ENCODE measurements at places on chromosomes 1 and 21.

DNA sequence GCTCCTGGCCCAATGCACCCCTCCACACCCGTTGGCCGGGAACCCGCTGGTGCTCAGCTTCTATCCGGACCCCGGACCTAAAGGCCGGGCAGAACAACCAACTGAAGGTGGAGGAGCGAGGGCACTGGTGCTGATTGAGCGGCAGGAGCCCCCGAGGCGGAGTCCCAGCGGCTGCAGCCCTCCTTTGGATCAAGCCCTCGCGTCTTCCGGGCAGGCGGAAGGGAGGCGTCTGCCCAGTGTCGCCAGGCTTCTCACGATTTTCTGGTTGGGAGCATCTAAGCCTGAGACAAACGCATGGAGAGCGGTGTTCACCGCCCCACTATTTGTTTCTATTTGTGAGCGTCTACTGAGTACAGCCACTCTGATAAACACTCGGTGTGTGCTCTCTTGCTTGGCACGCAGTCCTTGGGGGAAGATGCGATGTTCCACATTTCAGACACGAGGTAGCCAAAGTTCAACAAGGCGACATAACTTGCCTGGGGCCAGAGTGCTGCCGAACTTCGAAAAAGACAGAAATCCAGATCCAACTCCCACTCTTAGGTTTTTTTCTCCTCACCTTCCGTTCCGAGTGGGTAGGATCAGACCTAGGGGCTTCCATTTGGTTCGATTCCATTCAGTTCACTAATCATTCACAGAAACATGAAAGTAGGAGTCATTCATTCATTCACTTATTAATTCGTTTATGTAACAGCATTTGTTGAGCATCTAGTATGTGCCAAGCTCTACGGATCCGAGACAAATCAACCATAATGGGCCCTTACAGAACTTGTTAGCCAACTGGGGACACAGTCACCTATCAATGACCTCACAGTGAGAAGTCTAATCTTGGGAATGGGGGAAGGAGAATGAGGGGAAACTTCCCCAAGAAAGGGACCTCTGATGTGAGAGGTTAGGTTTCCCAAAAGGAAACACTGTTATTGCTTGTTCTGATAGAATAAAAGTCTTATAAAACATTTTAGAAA, 4.9 kb upstream of the DMRTA2 start:
- no peak for DNase-seq

DNA sequence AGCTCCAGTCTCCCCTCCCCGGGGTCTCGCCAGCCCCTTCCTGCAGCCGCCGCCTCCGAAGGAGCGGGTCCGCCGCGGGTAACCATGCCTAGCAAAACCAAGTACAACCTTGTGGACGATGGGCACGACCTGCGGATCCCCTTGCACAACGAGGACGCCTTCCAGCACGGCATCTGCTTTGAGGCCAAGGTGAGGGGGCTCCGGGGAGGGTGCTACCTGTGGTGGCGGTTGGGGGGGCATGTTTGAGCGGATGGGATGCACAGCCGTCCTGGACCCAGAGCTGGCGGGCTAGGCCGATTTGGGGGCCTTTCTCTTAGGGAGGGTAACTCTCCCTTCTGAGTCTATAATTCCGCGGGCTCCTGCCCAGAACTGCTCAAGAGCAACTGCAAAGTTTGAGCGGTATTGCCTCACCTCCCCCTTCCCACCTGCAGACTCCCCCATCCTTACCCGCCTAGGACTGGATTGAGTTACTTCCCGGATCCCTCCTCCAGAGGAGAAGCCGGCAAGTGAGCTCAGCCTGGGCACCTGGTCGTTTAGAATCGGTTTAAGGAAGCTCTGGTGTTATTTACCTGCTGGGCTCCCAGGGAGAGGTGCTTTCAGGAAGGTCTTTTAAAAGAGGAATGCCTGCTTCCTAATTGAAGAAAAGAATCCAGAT, 730 bp downstream of the NOS1AP start:
- DNase-seq = peak; percentile 48

DNA sequence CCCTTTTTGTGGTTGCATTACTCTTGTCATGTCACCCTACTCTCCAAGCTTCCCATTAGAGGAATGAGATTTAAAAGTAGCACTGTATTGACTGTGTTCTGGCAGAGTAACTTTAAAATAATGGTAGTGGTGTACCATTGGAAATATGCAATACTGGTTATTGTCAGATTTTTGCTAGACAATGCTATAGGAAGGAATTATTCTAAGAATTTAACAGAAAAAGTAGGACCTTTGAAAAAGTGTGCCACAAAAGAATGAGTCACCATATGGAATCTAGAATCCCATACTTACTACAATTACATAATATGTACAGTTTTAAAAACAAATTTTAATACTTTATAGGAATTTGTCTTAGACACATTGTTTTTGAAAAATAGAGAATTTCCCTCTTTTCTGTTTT, 13.8 kb downstream of the MIER1 start:
- no peak for DNase-seq

DNA sequence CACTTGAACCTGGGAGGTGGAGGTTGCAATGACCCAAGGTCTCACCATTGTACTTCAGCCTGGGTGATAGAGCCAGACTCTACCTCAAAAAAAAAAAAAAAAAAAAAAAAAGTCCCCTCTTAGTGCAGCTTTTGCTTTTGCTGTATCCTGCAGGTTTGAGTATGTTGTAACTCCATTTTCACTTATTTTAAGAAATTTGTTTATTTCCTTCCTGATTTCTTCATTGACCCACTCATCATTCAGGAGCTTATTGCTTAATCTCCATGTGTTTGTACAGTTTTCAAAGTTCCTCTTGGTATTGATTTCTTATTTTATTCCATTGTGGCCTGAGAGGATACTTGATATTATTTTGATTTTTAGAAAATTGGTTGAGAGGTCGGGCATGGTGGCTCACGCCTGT, 50.9 kb upstream of the AK4 start:
- no peak for DNase-seq

- DNase-seq = peak; percentile 90
Measured at GRCh38 chr1:25858906-25859789, at the start of gene AUNIP. Gene AUNIP (minus strand): TSS chr1:25859457. CDS start chr1:25859357, 100 bp downstream.

GRCh38 chr1:172967936-172968335, 82.8 kb downstream of the TNFSF18 start:
- no peak for DNase-seq

GRCh38 chr1:235976490-235976889, 88.4 kb downstream of the NID1 start:
- no peak for DNase-seq

- DNase-seq = no peak
Measured at GRCh38 chr1:108841703-108842102, 15.2 kb downstream of the AKNAD1 start.

- peak; percentile 53 for DNase-seq
Measured at GRCh38 chr1:200075938-200076546, 48.5 kb downstream of the NR5A2 start.

DNA sequence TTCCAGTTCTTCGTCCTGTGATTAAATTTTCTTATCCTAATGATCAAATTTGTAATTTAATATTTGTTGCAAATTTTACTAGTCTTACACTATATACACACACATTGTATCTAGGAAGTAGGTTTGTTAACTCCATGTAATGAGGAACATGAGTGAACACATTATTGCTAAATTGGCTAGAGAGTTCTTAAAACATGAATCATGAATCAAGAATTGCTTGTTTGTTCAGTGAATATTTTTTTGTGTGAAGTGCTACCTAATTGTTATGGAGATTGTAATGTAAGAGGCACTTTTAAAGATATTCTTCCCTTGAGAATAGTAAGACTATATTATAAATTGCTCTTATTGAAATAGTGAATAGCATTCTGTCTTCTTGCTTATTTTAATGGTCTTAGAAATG, 4.6 kb downstream of the GPSM2 start:
- peak; percentile 45 for DNase-seq

GRCh38 chr1:230340526-230341161, 85.5 kb downstream of the PGBD5 start:
- DNase-seq = no peak

DNA sequence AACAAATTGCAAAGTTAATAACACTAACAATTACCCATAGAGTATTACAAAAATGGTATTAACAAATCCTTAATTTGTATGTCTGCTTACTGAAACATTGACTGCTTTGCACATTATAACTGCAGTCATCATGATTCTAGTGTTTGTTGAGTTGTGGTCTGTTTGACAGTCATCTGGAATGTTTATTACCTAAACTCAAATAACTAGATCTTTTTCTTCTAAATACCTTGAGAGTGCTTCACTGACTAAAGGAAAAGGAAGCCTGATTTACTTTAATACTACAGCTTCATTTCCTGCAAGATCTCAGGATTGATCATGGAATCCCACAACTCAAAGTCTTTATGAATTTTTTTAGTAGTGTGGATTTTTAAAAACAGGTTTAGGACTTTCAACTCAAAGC, 70.0 kb downstream of the HMCN1 start:
- peak; percentile 60 for DNase-seq

- no peak for DNase-seq
Measured at GRCh38 chr1:224287714-224288113, 42.3 kb downstream of the NVL start.

DNA sequence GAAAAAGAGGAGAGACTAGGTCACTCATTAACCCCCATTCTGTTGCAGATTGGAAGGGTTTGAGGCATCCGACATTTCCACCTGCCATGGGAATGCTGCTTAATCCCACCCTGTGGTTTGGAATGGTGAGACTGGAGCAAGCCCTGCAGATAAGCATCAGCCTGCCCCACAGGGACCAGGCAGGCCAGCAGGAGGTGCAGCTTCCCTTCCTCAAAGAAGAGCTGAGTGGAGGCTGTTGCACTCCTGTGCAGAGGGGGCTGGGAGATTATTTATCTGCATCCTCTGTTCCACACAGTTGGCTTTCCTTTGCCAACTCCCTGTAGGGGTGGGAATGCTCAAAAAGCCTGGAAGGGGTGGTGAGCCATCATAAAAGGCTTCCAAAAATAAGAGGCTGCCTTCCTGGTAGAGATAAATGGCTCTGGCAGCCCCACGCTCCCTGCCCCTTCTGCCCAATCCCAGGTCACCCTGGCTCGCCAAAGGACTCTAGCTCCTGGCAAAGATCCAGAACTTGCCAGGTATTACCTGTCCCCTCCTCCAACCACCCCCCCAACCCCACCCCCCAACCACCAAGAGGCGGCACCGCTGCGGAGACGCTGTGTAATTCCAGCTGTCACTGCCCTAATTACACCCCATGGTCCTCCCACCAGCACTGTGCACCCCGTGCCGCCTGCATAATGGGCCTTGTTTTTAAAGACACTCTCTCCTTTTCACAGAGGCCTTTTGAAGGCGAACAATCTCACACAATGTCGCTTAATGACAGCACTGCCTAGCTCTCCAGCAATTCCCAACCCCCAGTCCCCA, 83.0 kb upstream of the ZC3H12A start:
- DNase-seq = no peak

GRCh38 chr1:15802234-15802965, 5.0 kb downstream of the UQCRHL start:
- peak; percentile 47 for DNase-seq

GRCh38 chr1:156586892-156587477, 4.6 kb upstream of the NAXE start:
- no peak for DNase-seq

- no peak for DNase-seq
Measured at GRCh38 chr1:84133479-84133878, 10.6 kb upstream of the PRKACB start.

DNA sequence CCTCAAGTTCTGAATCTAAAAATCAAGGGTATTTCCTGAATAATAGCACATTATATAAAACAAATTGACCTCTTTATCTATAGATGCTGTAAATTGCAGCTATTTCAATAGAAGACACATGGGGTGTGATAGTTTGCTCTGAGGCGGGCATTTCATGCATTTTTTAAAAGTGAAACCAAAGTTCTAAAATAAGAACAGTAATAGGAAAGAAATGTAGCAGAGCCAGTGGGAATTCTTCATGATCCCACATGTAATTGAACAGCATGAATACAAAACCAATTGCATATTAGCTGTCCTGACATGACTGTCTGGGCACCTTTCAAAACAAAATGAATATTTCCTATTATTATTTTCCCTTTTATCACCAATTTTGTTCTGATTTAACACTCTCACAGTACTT, 85.0 kb downstream of the RGS21 start:
- DNase-seq = peak; percentile 15

DNA sequence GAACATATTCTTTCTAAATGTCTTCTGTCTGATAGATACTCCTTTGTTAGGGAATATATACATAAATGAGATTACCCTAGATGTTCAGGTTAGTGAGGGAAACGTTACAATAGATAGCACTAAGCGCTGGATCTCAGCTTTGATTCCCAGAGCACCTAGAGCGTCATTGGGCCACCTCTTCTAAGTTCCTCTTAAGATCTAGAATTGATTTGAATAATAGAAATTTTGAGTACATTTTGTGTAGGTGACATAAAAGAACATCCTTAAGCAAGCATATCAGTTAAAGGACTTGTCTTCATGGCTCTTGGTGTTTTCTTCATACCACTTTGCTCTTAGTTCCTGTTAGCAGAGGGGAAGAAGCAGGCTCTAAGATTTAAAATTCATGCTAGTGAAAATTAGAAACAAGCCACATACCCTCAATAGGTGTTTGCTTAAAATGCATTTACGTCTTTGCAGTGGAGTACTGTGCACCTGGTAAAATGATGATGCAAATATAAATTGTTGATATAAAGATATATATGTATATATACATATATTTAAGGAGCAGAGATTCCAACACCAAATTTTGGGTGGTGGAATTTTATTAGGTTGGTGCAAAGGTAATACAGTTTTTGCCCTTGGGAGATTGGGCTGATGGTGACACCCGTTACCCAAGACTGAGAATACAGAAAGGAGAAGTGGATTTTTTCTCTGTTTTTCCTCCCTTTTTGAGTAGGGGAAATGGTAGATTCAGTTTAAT, 47.1 kb downstream of the DYRK1A start:
- DNase-seq = no peak

DNA sequence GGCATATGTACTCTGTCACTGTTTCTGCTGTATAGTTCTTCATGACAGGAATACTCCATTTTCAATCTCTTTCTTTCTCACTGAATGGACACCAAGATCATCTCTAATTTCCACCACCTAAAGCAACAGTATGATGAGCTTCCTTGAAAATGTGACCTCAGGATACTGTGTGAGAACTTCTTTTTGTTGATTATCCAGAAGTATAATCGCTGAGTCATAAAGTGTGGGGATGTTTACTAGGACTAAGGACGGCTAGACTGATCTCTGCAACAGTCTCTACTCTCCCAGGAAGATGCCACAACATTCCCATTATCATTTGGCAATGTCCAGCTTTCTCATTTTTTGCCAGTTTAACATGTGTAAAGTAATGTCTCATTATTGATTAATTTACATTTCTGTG, 70.3 kb downstream of the TNFSF18 start:
- peak; percentile 30 for DNase-seq

GRCh38 chr1:13753636-13754402, 53.8 kb downstream of the PRDM2 start:
- DNase-seq = no peak

DNA sequence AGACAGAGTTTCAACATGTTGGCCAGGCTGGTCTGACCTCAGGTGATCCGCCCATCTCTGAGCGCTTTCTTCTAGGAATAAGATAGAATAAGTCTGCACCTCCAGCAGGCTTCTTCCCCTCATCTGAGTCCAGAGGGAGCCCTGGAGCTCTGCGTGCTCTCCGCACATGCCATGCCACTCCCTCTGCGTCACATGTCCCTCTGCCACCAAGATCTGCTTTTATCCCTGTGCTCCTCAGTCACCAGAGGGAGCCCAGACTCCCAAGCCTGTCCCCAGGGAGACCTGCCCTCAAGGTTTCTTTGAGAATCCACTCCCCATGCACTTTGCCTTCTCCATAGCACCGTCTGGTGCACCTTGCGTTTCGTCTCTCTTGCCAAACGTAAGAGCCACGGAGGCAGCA, 213.0 kb downstream of the CAMTA1 start:
- DNase-seq = no peak

- DNase-seq = peak; percentile 61
Measured at GRCh38 chr1:207818971-207819451, 67.2 kb downstream of the CD46 start.

- DNase-seq = no peak
Measured at GRCh38 chr1:168529518-168529917, 14.3 kb downstream of the XCL2 start.

Measured in kidney tubule cell (primary cell).